ENCODE measurements at places on chromosomes 11 and 22.
A peak's percentile ranks its signal among the peaks of the same experiment; 100 is the strongest.

DNA sequence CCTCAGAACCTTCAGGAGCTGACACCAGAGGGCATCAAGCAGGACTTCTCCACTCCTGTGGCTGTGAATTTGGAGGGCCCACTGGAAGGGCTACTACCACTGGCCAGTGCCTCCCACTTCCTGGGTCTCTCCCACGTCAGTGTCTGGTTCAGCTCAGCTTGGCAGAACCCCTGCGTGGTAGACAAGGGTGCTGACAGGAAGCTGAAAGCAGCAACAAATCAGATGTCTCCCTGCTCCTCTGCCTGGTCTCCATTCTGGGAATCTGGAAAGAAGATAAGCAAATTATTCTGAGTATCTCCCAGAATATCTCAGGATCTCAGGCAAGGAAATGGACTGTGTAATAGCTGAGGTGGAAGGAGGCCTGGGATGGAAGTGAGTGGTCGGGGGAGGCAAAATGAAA lies 61.5 kb downstream of the TMPRSS5 start:
- no peak for DNase-seq

DNA sequence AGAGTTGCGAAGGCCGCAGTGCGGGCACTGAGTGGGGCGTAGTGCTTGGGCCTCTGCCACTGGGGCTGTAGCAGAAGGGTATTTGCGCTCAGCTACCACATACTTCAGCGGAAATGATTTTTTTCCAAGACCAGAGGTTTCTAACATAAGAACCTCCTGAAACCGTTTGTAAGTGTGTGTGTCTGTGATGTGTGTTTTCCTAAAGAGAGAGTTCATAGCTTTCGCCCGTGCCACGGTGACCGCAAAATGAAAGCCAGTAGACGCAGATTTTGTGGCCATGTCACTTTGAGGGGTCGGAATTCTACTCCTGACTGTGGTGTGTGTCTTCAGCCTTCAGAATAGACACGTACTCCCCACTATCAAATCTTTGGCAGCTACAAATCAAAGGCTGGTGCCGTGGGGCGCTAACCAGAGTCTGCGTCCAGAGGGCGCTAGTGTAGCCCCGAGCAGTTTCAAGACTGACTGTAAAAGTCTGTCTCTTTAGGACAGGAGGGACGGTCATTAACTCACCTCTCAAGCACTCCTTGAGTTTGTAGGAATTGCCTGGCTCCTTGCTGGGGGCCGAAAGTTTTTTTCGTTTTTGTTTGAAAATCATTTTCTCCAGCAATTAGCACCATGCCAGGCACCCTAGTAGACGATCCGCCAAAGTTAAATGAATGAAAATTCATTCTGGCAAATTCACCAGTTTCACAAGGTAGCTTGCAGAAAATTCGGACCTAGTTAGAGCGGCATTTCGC lies 2.5 kb upstream of the CALCA start:
- peak; percentile 74 for DNase-seq

- DNase-seq, result no peak
These were observed 42.3 kb upstream of the RDX start for GRCh38 chr11:110338684-110339083.

DNA sequence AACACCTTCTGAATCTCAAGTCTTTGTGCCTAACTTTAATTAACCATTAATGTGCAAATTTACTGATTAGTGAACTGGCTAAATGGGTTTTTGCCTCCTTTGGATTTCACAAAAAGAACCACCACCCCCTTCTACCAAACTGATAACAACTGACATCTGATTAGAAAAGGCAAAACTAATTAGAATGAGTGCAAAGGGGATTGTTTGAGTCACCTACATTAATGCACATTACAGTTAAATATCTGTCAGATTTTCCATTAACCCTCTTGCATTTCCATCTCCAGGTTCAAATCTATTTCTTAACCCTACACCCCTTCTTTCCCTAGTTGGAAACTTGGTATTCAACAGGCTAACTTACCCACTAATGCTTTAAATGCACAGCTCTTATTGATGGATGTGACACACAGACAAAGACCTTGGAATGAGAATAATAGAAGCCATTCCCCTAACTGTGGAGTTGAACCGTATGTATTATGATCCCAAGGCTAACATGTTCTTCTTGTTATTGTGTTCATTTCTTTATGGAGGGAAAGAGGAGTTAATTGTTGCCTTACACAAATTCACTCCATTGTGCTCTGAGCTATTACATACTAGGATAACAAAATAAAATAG lies 161.5 kb upstream of the MTMR2 start:
- DNase-seq, result no peak

GRCh38 chr22:46827781-46828180 lies 65.3 kb downstream of the TBC1D22A start:
- DNase-seq, result peak; percentile 28

- DNase-seq, result peak; percentile 88
These were observed 5.2 kb downstream of the PCSK7 start for GRCh38 chr11:117226388-117227385.

- no peak for DNase-seq
These were observed 27.6 kb downstream of the ADORA2A start for GRCh38 chr22:24455039-24455438.

- no peak for DNase-seq
These were observed 41.7 kb upstream of the APLNR start for GRCh38 chr11:57278721-57279095.

GRCh38 chr22:50161508-50162390 lies 8.8 kb upstream of the PANX2 start:
- peak; percentile 43 for DNase-seq

GRCh38 chr22:19716041-19716828 lies 1.9 kb downstream of the SEPTIN5 start:
- peak; percentile 55 for DNase-seq

- DNase-seq, result no peak
These were observed 6.6 kb downstream of the CNGA4 start for GRCh38 chr11:6245536-6245935.

GRCh38 chr11:106305458-106305857 lies 228.0 kb downstream of the AASDHPPT start:
- DNase-seq, result no peak

GRCh38 chr11:33280411-33280810 lies 23.2 kb downstream of the HIPK3 start:
- no peak for DNase-seq

GRCh38 chr22:27730641-27731433 lies 70.7 kb downstream of the MN1 start:
- peak; percentile 56 for DNase-seq

DNA sequence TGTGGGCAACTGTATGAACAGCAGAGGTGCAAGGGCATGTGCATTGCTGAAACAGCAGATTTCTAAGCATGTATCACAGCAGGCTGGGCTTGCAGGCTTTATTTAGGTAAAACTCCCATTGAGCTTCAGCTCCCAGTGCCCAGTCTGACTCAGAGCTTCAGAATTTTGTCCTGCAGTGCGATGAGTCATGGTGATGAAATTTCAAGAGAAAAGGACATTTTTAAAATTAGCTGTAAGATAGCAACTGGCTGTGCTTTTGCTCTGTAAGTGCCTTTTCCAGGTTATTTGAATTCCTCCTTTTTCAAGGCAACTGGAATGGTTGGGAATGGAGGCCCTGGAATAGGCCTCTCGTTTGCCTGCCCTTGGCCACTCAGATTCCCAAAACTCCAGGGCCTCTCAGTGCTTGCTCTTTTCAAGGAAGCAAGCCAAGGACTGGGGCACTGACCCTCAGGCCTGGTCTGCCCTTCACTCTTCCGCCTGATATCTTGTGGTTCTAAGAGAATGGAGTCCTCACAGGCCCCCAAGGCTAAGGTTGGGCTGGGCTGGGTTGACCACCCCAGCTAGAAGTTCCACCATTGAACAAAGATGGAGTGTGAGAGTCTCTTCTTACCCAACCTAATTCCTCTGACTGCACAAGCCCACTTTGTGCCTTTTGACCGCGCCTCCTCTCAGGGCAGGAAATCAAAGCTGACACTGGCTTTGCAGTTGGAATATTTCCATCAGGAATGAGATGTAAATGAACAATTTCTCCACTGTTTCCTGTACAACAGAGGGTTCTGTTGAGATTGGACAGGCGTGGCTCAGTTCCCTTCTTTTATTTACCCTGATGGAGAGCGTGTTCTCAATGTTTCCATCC lies 59.5 kb upstream of the PRSS23 start:
- DNase-seq, result peak; percentile 51

DNA sequence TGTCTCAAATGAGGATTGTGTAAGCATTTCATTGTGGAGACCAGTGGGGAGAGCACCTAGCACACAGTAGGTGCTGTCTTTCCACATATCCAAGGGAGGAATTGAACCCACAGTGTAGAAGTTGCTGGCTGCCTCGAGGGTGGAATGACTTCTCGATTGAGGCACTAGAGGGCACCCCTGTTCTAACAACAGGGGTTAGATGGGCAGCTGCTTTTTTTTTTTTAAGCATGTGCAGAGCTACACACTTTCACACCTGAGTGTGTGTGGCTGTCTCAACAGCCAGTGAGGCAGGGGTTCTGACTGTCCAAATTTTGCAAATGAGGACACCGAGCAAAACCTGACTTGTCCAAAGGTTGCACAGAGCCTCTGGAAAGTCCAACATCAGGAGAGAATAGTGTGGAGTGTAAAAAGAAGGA lies 118.2 kb upstream of the CRYBB3 start:
- DNase-seq, result peak; percentile 84

- no peak for DNase-seq
These were observed 64.7 kb downstream of the C2CD3 start for GRCh38 chr11:74106124-74106523.

GRCh38 chr11:75627906-75628668 lies 40.8 kb downstream of the MAP6 start:
- peak; percentile 51 for DNase-seq

DNA sequence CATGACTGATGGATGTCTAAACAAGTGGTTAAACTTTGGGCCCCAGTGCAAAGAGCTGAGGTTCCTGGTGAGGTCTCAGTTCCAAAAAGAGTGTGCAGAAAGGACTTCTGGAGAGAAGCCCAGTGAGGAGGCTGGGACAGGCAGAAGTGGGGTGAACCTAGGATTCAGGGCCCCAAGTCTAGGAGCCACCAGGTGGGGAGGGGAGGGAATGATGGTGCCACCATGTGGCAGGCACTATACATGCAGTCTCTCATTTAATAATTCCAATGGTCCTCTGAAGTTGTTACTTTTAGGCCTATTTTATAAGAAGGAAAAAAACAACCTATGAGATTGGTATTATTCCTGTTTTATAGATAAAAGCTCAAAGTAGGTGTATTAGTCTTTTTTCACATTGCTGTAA lies 102.0 kb downstream of the INSC start:
- peak; percentile 79 for DNase-seq

DNA sequence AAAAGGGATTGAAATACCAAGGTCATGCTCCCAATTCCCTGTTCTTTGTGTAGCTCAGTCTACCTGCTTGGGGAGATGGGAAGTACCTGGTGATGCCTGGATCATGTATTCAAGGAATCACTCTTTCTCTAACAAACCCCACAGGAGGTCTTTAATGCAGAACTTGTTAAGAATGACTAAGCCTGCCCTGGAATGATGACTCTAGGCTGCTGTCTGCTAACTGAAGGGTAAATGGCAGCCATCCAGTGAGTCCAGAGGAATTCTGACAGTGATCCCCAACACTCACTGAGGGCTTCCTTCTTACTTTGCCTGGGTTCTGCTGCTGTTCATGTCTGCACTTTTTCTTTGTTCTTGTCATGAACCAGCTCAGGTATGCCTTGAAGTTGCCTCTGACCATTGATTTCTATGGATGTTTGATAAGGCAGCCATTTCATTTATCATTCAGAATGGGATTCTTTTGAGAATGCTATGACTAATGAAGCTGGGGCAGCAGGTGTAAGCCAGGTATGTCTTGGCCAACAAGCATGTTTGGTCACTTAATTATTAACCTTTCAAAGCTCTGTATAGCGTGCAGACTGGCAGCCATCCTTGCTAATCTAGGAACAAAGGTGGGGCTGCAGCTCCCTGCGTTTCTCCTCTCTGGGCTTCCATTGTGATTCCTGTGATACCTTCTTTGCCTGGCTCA lies 11.4 kb downstream of the PRSS23 start:
- DNase-seq, result no peak

DNA sequence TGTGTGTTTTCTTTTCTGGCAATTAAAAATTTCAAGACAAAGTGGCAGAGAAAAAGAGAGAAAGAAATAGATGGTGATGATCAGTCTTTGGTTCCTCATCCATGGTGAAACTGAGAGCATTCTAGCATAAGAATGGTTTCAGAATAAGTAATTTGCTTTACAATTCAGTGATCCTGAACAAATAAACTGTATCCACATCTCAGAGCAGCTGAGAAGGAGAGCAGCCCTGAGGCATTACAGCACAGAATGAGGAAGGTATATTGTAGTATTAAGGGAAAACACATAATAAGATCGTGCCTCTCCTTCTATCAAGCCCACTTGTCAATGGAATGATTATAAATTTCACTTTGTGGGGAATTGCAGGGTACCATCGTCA lies 17.4 kb downstream of the LUZP2 start:
- DNase-seq, result no peak

DNA sequence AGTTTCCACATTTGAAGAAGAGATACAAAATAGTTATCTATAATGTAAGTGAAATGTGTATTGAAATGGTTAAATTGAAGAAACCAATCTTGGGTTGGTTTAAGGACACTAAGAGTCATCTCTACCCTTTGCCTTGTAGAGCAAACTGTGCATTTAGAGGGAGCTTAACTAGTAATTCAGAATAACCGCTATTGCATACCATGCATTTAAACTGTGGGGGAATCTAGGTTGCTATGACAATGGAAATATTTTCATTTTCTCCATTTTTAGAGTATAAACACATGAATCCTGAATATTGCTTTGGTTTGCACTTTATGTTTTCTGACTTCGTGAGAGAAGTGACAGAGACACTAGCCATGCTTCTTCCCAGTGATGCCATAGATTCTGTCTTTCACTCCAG lies 39.7 kb downstream of the FAT3 start:
- no peak for DNase-seq

- DNase-seq, result no peak
These were observed 140.2 kb upstream of the TIMP3 start for GRCh38 chr22:32661296-32661695.

DNA sequence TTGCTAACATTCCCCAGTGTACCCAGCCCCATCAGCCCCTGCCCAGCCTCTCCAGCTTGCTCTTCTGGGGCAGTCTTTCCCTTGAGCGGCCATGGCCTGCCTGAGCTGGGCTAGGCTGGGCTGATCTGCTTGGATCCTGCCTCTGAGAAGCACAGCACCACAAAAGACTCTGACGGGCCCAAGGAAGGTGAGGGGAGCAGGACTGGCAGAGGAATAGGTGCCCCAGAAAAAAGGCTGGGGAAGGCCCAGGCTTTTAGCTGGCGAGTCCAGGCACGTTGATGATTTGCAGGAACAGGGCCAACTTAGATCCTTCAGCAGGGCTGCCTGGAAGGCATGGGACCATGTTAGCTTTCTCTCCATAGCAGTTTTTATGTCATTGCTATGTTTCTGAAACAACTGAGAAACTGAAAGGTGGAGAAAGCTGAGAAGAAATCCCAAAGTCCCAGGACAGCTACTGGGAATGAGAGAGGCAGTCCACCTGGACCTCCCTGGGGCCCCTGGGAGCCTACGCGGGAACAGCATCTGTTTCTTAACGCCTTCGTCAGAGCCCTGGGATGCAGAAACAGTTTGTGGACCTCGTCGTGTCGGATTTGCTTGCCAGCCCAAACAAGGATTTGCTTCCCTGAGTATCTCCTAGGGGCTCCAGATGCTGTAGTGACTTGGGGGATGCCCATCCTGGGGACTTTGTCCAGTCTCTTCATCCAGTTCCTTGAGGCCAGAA lies 24.4 kb upstream of the FXYD6 start:
- DNase-seq, result no peak

GRCh38 chr11:46967962-46968361 lies 31.4 kb downstream of the CSTPP1 start:
- no peak for DNase-seq

- no peak for DNase-seq
These were observed 92.2 kb downstream of the AMOTL1 start for GRCh38 chr11:94860333-94860732.

GRCh38 chr22:20153945-20154344 lies 3.1 kb upstream of the CCDC188 start:
- DNase-seq, result peak; percentile 86

GRCh38 chr22:50016988-50017700 lies 4.6 kb upstream of the IL17REL start:
- peak; percentile 58 for DNase-seq
